ENCODE measurements at places on chromosomes 5 and 9.

GRCh38 chr5:4479426-4479825 lies 660.7 kb upstream of the ADAMTS16 start:
- DNase-seq, result no peak

DNA sequence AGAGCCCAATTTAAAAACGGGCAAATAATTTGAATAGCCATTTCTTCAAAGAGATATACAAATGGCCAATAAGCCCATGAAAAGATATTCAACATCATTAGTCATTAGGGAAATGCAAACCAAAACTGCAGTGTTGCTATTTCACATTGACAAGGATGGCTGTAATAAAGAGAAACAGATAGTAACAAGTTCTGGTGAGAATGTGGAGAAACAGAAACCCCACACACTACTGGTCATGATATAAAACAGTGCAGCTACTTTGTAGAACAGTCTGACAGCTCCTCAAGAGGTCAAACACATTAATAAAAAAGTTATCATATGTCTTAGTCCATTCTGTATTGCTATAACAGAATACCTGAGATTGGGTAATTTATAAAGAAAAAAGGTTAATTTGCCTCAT lies 237.0 kb upstream of the GRAMD2B start:
- no peak for DNase-seq

DNA sequence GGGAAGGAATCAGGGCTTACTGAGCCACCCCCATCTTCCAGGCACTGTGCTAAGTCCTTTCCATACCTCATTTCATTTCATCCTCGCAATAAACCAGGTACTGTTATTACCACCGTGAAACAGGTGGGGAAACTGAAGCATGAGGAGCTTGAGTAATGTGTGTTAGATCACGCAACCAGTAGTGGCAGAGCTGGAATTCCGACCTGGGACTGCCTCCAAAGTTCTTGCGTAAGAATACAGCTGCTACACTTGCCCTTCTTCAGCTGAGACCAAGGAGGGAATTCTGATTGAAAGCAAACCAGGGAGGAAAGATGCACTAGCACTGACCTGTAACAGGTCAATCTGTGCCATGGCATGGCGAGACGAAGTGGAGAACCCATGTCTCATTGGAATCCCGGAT lies 113.4 kb upstream of the MSX2 start:
- no peak for DNase-seq

DNA sequence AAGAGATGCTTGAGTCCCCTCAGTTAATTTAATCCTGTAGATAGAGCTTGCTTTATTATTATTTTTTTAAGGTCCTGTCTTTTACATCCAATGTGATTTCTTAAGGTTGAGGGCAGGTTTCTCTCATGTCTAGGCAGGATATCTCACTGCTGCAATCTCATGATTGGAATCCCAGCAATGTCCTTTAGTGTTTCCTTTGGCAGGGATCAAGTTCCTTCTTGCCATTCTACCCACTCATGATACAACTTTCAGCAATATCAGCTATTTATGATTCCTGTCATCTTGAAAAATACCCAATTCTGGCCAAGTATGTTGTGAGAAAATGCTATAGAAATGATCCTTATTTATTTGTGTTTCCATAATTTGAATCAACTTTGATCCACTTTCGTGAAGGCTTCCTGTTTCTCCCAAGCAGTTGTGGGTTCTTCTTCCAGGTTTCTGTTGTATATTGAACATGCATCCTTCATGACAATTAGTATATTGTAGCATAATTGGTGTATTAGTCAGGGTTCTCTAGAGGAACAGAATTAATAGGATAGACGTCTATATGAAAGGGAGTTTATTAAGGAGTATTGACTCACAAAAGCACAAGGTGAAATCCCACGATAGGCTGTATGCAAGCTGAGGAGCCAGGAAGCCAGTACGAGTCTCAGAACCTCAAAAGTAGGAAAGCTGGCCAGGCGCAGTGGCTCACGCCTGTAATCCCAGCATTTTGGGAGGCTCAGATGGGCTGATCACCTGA lies 18.4 kb upstream of the VPS13A start:
- no peak for DNase-seq

GRCh38 chr9:32940740-32941139 lies 60.7 kb downstream of the APTX start:
- DNase-seq, result no peak

GRCh38 chr9:114925672-114926071 lies 4.7 kb downstream of the TNFSF8 start:
- DNase-seq, result no peak

GRCh38 chr5:168101352-168101751 lies 190.1 kb upstream of the WWC1 start:
- DNase-seq, result no peak

- DNase-seq, result no peak
These were observed 222.8 kb downstream of the HSPA4 start for GRCh38 chr5:133274597-133274935.

GRCh38 chr9:70410368-70410767 lies 4.1 kb downstream of the KLF9 start:
- DNase-seq, result no peak

- no peak for DNase-seq
These were observed 45.4 kb downstream of the HABP4 start for GRCh38 chr9:96495341-96495740.

GRCh38 chr9:135590486-135591079 lies 29.0 kb downstream of the PAEP start:
- no peak for DNase-seq

GRCh38 chr9:89592963-89593726 lies 11.7 kb upstream of the GADD45G start:
- DNase-seq, result no peak

DNA sequence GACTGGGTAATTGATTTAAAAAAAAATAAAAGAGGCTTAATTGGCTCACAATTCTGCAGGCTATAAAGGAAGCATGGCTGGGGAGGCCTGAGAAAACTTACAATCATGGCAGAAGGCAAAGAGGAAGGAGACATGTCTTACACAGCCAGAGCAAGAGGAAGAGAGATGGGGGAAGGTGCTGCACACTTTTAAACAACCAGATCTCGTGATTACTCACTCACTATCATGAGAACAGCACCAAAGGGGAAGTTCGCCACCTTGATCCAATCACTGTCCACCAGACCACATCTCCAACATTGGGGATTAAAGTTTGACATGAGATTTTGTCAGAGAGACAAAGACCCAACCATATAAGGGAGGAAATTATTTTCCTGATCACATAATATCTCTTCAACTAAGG lies 138.8 kb upstream of the NR4A3 start:
- no peak for DNase-seq

GRCh38 chr5:142455856-142456255 lies 131.0 kb upstream of the SPRY4 start:
- no peak for DNase-seq

DNA sequence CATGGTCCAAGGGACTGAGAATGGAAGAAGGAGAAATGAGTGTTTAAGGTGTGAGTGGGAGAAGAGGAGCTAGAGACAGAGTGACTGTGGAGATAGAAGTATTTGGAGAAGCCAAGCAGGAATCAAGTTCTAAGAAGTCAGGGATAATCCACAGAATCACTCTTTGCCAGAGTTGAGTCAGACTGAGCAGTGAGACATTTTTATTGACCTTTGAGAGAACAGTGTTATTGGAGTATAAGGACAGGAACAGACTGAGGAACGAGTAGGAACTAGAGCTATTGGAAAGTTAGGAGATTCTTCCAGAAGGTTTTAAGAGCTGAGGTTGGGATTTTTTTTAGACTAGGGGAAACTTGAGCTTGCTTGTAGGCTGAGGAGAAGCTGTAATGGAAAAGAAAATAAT lies 37.2 kb downstream of the RCL1 start:
- no peak for DNase-seq

- DNase-seq, result no peak
These were observed 16.1 kb upstream of the PRLR start for GRCh38 chr5:35246411-35246810.

GRCh38 chr9:134514503-134514902 lies 127.1 kb upstream of the COL5A1 start:
- DNase-seq, result no peak

Measured in NCI-H1694 (cell line).